ENCODE measurements at places on chromosomes 4 and X.

DNA sequence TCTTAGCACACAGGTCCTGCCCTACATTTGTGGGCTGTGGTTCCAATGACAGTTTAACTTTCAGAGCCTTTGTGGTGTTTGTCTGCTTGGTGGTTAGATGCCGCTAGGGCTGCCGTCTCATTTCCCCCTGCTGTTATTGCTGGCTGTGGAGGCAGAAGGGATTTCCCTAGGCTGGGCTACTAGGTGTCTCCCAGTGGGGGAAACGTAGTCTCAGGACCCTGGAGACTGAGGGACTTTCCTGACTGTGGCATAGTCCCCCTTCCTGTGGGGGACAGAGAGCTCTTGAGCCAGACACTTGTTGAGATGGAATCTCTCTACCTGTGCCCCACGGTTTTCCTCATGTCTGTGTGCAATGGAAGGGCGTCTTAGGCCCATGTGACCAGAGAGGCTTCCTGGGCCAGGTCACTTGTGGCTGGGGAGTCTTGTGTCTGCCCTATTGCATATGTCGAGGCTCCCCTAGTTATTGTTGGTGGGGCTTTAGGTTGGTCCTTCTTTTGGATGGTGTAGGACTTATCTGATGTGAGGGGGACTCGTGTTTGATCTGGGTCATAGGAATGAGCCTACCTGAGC, 68.2 kb downstream of the ARHGAP10 start:
- DNase-seq = no peak

- peak; percentile 58 for DNase-seq
Observed at GRCh38 chr4:112604589-112604988, 32.1 kb downstream of the ZGRF1 start.

- DNase-seq = peak; percentile 16
Observed at GRCh38 chr4:144894573-144894972, 203.4 kb downstream of the ANAPC10 start.

- peak; percentile 82 for DNase-seq
Observed at GRCh38 chr4:26583865-26584652, at the start of gene TBC1D19. TBC1D19 (plus strand) TSS chr4:26584084; CDS start chr4:26584194, 110 bp downstream.

DNA sequence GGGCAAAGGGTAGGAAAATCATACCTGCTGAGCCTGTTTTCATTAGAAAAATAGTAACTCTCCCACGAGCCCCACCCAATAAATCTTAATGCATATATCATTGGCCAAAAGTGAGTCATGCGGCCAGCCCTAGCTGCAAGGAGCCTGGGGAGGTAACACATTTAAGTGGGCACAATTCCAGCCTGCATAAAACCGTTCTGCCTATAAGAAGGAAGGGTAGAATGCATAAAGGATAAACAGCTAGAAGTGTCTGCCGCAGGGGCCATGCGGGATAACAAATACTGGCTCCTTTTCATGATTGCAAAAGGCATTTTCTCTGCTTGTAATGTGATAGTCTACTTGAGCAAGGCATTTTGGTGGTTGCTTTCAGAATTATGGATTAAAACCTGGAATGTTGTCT, 37.1 kb downstream of the EFHC2 start:
- no peak for DNase-seq

- no peak for DNase-seq
Observed at GRCh38 chrX:99663136-99663535, 746.9 kb downstream of the PCDH19 start.

DNA sequence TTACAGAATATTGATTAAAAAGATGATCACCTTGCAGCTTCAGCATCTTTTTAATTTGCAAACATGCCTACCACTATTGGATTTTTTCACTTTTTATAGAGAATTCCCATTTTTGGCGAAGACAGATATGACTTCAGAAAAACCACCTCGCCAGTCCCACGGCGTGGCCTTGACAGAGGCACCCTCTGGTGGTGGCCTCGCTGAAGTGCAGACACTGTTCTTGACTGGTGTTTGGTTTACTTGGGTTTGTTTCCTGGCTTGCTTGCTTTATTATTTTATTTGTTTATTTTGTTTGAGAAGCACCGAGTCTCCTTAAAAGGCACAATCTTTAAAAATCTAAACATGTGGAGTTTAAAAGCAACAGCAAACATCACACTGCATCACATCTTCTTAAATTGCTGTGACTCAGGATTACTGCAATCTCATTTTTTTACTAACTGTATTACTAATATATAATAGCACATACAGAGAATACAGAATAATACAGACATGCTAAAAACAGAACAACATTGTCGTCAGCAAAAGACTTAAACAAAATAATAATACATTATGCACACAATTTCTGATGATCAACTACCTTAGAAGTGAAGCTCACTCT, 13.1 kb upstream of the AMTN start:
- peak; percentile 23 for DNase-seq

DNA sequence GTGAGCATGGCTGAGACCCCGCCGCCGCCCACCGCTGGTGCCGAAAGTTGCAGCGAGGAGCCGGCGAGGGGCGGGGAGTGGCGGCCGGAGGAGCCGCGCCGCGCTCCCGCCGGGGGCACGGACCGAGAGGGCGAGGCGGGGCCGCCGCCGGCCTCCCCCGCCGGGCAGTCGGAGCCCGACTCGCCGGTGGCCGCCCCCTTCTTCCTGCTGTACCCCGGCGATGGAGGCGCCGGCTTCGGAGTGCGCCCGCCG, 16.5 kb downstream of the UTP3 start:
- no peak for DNase-seq

GRCh38 chrX:13376857-13377549, 57.1 kb upstream of the ATXN3L start:
- peak; percentile 81 for DNase-seq

DNA sequence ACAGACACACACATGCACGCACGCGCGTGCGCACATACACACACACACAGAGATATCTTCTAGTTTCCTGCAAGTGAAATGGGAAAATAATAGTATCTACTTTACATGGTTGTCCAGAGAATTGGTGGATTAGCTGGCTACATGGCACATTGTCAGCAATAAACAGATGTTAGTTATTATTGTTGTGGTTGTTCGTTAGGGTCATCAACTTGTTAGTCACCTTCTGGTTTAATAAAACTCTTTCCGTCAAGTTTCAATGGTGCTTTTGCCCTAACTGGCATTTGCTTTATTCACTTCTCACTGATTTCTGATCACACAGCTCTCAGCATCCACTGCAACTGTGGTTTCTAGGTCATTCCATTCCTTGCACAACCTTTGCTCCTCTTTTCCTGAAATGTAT, 25.4 kb upstream of the RASL11B start:
- no peak for DNase-seq

GRCh38 chr4:30769093-30769492, 48.9 kb downstream of the PCDH7 start:
- no peak for DNase-seq

DNA sequence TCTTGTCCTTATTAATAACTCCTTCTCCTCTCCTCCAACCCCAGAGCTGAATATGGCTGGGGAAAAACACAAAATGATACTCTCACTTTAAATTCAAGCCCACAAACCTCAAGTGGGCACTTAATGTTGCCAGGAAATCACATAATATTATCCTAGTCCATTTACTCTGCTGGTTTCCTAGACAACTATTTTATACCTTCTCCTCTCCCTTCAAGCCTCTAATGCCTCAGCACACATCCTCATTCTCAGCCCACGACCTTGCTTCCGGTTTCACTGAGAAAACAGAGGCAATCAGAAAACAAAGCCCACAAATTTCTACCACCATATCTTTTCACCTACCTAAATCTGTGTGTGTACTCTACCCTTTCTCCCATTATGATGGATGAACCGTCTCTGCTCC, 12.1 kb upstream of the CLCN5 start:
- no peak for DNase-seq

DNA sequence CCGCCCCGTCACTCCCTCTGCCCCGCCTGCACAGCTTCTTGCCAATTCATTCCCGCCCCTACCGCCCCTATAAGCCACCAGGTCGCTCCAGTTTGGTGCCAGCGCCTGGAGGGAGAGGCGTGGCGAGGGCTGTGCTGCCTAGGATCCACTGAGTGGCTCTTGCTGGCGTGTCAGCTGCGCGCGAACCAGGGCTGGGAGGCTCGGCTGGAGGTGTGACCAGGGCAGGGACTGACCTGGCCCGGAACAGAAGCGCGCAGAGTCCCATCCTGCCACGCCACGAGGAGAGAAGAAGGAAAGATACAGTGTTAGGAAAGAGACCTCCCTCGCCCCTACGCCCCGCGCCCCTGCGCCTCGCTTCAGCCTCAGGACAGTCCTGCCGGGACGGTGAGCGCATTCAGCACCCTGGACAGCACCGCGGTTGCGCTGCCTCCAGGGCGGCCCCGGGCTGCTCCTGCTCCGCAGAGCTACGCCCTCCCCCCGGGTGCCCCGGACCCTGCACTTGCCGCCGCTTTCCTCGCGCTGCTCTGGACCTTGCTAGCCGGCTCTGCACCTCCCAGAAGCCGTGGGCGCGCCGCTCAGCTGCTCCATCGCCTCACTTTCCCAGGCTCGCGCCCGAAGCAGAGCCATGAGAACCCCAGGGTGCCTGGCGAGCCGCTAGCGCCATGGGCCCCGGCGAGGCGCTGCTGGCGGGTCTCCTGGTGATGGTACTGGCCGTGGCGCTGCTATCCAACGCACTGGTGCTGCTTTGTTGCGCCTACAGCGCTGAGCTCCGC, at the start of gene GPR78:
TSS of gene GPR78 (plus strand) at position 72 of the 773 bp plus-strand sequence. CDS start at position 663, 591 bp downstream.
- no peak for DNase-seq

DNA sequence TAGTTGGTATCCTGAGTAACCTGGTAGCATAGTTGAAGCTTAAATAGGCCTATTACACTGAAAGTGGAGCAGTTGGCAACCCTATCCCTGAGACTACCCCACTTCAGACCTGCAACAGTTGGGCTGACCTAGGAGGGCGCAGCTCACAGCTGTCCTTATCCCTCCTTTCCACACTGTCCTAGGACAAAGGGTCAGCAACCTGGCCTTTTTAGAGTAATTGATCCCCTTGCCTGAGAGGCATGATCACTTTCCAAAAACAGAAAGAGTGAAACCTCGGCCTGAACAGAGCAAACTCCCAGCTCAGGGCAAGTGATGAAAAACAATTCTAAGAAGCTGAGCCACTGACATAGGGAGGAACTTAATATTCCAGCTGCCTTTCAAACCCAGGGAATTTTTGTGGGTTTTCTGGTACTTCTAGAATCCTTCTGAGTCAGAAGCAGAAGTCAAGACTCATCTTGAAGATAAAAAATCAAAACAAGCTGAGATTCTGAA, 94.9 kb upstream of the MYOZ2 start:
- peak; percentile 88 for DNase-seq

DNA sequence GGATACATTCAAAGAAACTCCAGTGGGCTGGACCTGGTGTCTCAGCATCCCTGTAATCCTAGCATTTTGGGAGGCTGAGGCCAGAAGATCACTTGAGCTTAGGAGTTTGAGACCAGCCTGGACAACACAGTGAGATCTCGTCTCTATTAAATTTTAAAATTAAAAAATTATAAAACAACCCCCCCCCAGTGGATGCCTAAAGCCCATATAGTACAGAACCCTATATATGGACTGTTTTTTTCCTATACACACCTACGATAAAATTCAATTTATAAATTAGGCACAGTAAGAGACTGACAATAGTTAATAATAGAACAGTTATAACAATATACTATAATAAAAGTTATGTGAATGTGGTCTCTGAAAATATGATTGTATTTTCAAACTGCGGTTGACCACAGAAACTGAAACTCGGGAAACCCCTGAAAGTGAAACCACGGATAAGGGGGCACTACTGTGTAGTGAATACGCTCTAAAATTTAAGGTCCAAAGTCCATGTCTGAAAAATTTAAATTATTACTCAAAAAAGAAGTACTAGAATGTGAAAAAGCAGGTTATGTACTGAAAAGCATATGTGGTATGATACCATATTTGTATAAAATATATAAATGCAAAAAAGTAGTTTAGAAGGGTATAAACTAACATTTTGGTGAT, 2.0 kb downstream of the SMIM14 start:
- DNase-seq = no peak

DNA sequence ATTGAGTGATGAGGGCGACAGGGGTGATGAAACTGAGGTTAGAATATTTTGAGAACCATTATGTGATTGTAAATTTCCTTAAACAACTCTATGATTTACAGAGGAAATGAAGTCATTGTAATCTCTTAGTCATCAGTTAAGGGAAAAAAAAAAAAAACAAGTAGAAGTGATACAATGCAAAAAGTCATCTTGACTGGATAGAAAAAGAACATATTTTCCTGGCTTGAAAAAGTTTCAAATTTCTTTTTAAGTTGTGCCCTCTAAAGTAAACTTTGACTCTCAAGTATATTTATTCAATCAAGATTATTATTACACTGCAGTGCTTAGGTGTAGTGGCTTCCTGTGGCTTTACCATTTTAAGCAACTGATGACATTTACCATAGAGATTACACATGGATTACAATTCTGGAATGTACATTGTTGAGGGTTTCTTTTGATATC, 40.6 kb downstream of the GABRB1 start:
- no peak for DNase-seq

DNA sequence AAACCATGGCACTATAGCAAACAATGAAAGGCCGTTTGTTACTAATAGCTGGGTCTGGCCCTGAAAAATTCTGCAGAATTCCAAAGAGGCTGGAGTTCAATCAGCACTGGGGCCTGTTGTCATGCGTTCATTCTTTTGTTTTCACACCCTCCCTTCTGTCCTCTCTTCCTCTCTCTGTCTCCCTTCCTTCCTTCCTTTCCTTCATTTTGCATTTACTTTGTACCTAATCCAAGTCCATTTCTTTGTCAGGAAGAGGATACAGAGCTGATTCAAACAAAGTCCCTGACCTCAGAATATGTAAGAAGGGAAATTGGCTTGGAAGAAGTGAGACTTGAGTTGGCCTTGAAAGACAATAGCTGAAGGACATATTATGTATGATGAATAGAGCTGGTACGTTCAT, 119.6 kb upstream of the LDB2 start:
- no peak for DNase-seq

All from HFFc6 (cell line).